ENCODE measurements at places on chromosomes 5 and 9.

- no peak for DNase-seq
Measured at GRCh38 chr5:57716661-57717060, 234.1 kb upstream of the ACTBL2 start.

DNA sequence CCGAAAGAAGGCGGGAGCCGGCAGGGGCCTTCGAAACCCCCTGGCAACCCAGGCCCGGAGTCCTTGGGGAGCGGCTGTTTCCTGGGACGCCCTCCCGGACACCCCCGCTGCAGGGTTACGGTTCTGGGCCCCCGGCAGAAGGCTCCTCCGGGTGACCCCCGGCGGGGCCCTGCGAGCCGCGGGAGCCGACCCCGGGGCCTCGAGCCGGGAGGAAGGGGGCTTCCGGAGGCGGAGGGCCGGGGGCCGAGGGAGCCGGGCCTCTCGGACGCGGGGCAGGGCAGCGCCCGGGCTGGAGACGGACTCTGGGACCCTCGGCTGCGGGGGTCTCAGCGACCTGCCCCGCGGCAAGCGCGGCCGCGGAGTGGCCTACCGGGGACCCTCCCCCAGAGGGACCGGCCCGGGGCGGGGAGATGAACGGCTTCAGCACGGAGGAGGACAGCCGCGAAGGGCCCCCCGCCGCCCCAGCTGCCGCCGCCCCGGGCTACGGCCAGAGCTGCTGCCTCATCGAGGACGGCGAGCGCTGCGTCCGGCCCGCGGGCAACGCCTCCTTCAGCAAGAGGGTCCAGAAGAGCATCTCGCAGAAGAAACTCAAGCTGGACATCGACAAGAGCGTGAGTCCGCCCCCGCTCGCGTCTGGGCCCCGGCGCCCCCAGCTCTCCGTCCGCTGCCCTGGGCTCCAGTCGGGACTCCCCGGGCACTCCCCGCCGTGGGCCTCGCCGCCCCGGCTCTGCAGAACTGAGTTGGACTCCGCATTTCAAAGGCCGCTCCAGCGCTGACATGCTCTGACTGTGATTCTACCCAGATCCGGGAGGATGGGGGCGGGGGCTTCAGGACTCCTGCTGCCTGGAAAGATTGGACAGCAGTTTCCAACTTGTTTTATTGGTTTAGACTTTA, 645 bp downstream of the SAP30L start:
- DNase-seq, result peak; percentile 25

- no peak for DNase-seq
Measured at GRCh38 chr5:124124711-124125229, 612.8 kb downstream of the CSNK1G3 start.

DNA sequence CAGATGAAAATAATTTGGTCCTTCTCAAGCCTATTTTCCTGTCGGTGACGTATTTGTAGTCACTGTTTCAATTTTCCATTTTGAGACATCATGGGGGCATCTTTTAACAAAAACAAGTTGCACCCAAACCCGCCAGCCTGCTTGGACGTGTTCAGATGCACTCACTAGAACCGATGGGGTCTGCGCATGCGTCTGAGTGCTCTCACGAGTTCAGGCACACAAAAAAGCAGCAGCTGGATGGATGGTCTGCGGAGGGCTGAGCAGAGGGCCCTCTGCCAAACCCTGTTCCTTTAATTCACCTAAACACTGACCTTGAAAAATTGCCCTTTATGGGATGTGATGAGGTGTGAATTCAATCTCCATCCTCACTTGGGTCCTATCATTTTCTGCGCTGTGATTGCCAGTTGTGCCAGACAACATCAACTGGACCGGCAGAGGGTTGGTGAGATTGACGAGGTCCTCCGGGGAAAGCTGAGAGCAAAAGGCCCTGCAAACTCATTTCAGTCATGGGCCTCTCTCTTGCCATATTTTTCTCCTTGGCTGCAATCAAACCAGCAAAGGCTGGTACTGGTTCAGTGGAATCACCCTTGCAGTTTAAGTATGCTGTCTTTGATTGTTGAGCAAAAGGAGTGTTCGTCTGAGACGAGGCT, 251.9 kb downstream of the NFIB start:
- DNase-seq, result no peak

- no peak for DNase-seq
Measured at GRCh38 chr9:99436616-99437015, 214.5 kb downstream of the SEC61B start.

DNA sequence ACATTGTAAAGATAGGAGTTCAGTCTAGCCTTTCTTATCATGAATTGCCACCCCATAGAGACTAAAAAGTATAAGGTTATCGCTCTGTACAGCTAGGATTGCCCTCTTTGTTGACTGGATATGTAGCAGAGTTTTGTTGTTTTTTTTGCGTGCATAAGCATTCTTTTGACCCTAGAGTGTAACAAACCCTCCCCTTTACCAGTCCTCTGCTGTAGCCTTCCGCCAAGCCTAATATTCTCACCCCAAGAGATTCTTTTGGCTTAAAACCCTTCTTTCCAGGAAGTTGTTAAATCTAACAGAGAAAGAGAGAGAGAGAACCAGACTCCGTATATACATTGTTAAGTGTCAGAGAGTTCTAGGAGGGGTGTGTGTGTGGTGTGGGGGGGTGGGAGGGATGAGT, 113.9 kb downstream of the FGF1 start:
- no peak for DNase-seq

- no peak for DNase-seq
Measured at GRCh38 chr9:77575785-77576184, 72.3 kb downstream of the GNA14 start.

DNA sequence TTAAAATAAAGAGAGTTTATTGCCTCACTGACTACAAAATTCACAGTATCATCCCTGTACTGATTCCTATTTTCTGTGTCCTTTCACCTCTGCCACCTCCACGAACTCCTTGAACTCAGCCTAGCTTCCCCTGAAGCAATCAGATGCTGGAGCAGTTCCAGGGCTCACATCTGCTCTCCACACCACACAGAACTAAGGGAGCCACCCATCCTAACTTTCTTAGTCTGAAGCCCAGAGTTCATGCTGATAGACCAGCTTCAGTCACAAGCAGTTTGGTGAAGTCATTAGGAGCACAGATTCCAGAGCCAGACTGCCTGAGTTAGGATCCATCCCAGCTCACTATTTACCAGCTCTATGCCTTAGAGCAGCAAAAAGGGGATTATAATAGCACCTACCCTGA, 15.6 kb upstream of the EPB41L4A start:
- DNase-seq, result no peak

GRCh38 chr9:95504053-95504963, 12.5 kb downstream of the PTCH1 start:
- DNase-seq, result no peak

DNA sequence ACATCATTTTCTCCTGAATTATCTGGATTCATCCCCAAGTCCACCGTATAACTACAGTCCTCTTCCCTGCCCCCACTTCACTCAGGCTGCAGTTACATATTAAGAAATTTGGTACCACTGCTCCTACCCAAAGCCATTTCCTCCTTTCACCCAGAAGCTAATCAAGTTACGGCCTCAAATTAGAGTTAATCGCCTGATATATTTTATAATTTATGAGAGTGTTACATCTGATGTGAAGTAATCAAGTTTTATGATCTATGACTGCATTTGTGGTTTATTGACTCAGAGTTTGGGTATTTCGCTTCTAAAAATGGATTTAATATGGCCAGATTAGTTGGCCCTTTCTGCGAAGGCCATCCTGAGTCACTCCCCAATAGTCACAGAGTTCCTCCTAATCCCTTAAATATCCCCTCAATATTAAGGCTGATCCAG, 223.6 kb upstream of the KIF2A start:
- DNase-seq, result no peak

GRCh38 chr9:88746743-88747398, 211.9 kb downstream of the NXNL2 start:
- DNase-seq, result no peak

DNA sequence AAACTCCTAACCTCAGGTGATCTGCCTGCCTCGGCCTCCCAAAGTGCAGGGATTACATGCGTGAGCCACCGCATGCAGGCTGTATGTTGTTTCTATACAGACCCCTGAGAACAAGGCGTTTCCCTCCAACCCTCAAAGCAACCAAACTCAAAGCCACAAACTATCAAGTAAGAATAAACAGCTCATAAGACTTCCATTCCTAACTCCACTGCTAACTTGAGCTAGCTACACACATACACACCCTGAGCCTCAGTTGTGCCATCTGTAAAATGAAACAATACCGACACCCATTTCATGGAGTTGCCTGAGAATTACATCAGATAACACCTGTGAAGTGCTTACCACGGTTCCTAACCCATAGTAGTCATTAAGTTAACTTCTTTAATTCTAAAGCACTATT, 70.8 kb downstream of the SERINC5 start:
- DNase-seq, result no peak

DNA sequence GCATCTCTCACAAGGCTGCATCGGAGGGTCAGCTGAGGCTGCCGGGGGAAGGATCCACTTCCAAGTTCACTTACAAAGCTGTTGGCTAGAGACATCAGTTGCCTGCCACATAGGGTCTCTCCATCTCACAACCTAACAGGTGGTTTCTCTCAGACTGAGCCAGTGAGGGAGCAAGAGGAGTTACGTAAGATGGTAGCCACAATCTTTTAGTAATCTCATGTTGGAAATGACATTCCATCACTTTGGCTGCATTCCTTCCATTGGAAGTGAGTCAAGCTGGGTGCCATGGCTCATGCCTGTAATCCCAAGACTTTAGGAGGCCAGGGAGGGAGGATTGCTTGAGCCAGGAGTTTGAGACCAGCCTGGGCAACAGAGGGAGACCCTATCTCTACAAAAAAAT, 7.4 kb upstream of the GRK6 start:
- no peak for DNase-seq

DNA sequence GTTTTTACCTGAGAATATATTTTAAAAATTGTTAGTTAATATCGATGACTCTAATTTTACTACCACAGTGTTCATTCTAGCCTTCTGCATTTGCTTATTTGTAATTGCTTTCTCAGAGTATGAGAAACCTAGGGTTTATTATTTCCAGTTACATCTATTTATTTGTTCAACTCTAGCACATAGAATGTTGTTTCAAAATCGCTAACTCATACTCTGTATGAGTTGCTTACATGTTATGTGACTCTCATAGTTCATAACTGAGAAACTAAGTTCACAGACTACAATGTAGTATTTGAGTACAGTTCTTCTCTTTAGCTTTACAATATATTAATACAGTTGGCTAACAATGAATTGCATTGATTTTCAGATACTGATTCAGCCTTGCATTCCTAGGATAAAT, 103.2 kb downstream of the MACROH2A1 start:
- no peak for DNase-seq

GRCh38 chr5:127551410-127552041, 34.1 kb downstream of the PRRC1 start:
- no peak for DNase-seq

GRCh38 chr5:118220556-118221195, 767.7 kb downstream of the DTWD2 start:
- no peak for DNase-seq

DNA sequence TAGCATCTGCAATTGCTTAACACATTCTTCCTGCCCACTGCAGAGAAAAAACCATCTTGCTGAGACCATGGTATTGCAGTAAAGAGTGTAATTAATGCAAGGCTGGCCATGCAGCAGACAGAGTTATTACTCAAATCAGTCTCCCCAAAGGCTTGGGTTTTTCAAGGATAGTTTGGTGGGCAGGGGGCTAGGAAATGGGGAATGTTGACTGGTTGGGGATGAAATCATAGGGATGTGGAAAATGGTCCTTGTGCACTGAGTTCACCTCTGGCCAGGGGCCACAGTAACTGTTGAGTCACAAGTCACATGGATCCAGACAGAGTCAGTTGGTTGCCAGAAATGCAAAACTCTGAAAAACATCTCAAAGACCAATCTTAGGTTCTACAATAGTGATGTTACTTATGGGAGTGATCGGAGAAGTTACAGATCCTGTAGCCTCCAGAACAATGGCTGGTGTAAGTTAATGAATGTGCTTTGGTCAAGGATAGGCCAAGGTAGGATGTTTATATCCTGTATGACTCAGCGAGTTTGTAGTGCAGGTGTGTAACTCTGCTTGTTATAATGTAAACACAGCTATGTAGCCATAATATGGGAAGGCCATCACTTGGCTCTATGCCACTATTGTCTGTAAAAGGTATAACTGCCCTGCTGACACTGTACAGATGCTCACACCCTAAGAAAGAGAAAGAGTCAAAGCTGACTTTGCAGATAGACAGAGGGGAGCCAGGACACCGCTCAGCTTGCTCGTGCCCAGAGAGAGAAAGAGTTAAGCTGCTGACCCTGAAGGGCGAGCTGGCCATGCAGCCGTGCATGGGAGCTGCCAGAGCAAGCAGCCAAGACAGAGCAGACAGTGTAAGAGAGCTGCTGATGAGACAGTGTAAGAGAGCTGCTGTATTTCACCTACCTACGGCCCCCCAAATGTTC, 27.2 kb downstream of the C9orf152 start:
- DNase-seq, result no peak

DNA sequence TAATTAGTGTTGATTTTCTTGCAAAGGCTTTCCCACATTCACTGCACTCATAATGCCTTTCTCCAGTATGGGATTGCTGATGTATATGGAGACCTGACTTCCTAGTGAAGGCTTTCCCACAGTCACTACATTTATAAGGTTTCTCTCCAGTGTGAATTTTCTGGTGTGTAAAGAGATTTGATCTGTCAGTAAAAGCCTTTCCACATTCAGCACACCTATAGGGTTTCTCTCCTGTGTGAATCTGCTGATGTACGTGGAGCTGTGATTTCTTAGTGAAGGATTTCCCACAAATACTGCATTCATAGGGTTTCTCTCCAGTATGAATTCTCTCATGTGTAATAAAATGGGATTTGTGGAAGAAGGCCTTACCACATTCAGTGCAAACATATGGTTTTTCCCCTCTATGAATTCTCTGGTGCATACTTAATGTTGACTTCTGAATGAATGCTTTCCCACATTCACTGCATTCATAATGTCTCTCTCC, 31.1 kb downstream of the ZNF484 start:
- no peak for DNase-seq

GRCh38 chr5:176674799-176675198, 27.5 kb downstream of the TSPAN17 start:
- no peak for DNase-seq

- no peak for DNase-seq
Measured at GRCh38 chr9:133957328-133957727, 34.8 kb downstream of the VAV2 start.

- no peak for DNase-seq
Measured at GRCh38 chr5:128757196-128757959, 207.9 kb upstream of the SLC27A6 start.

- DNase-seq, result no peak
Measured at GRCh38 chr5:5983261-5983980, 394.9 kb downstream of the MED10 start.

DNA sequence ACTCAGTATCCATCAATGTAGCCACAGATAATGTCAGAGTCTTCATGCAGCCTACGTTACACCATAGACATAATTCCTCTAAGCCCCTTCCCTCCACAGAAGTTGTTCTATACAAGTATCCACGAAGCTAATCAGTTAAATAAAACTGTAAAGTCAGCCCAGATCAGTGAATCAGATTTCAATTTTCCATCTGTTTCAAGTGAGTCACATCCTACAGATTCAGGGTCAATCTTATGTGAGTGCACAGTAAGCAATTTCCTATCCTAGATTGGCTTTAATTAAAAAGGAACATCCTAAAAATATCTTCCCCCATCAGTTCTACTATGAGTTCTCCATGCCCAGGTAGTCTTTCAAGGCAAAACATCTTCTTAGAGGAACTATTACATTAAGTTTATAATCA, 402.5 kb downstream of the EFNA5 start:
- DNase-seq, result no peak

Measured in activated T-helper 1 cell treated with Interleukin-2 at 50 U/mL for 16 hours (primary cell).